ENCODE measurements at places on chromosomes 2 and 18.

GRCh38 chr2:220936641-220937197 is 635.4 kb downstream of the EPHA4 start:
- DNase-seq: no peak

DNA sequence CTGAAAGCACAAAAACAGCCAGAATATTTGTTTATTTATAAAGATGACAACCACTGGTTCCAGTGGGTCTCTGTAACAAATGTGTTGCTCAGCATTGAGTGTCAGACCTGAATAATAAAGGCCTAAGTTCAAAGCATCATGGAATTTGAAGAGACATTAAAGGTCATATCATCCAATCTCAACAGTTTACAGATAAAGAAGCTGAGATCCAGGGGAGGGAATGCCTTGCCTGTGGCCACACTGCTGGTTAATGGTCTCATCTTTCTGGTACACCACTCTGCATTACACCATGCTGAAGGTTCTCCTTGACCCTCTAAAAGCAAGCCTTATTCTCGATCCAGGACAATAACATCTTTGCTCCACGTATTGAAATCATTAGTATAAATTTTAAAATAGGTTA is 446.5 kb upstream of the ACVR2A start:
- DNase-seq: no peak

- no peak for DNase-seq
Observed at GRCh38 chr2:239870276-239870675, 154.9 kb downstream of the NDUFA10 start.

GRCh38 chr2:186017278-186017677 is 278.7 kb downstream of the FSIP2 start:
- no peak for DNase-seq

DNA sequence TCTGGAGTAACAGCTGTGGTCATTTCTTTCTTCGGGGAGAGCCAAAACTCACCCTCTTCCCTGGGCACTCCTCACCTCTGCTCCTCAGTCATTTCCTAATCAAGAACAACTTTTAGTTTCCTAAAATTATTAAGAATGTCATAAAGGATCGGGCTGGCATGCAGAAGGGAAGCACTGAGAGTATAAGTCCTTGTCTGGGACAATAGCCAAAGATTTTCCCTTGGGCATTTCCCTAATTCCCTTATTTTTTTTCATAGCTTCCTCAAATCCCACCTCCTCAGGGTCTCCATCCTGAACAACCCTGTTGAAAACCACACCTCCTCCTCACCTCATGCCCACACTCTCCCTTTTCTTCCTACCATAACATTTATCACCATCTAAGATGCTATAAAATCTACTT is 115.0 kb downstream of the MREG start:
- no peak for DNase-seq

- no peak for DNase-seq
Observed at GRCh38 chr2:71882949-71883472, 264.7 kb downstream of the CYP26B1 start.

- DNase-seq: no peak
Observed at GRCh38 chr2:73105511-73105971, 7.2 kb downstream of the RAB11FIP5 start.

- no peak for DNase-seq
Observed at GRCh38 chr2:85436836-85437487, 18.4 kb downstream of the SH2D6 start.

DNA sequence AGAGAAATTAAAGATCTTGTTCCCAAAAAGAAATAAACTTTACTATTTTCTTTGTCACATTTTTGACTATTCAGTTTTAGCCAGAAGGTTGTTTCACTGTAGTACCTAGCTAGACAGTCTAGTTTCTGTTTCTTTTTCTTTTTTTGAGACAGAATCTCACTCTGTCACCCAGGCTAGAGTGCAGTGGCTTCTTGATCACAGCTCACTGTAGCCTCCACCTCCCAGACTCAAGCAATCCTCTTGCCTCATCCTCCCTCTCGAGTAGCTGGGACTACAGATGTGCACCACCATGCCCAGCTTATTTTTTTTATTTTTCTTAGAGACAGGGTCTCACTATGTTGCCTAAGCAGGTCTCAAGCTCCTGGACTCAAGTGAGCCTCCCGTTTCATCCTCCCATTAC is 2.2 kb downstream of the RBM45 start:
- no peak for DNase-seq

DNA sequence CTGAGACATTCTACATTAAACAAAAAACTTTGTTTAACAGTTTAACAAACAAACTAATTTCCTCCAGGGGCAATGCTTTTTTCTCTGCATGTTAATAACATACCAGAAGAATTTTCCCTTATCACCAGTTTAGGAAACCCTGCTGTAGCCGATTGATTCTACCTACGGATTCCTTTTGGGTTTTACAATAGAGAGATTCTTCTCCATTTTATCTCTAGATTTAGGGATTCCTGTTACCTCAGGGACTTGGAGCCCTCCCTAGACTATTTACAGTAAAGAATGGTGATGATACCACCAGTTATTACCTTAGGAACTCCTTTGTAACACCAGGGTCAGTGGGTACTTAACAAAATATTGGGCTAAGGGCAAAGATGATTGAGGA is 5.3 kb upstream of the ERICH2 start:
- no peak for DNase-seq

DNA sequence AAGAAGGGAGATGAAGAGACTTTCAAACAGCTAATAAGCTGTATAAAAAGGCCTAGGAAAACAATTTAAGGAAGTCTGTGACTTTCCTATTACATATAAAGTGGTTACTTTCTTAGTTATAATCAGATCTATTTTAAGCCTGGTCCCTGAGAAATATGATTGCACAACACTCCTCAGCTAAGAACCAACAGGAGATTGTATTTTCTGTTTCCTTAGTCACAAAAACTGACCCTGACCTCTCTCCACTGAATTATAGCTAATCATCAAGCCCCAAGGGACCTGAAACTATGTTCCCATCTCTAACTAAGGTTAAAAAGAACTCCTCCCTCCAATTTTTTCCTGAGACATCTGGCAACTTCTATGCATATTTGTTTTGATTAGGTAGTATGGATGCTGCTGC is 106.9 kb downstream of the ROCK1 start:
- no peak for DNase-seq

Data from activated CD4-positive, alpha-beta T cell treated with anti-CD3 and anti-CD28 coated beads for 24 hours (primary cell).